Erythroblast (primary cell): ENCODE measurements at places on chromosomes 3 and 15.

- DNase-seq, result no peak
These were observed 116.7 kb downstream of the RASA2 start for GRCh38 chr3:141603473-141604035.

GRCh38 chr3:87867001-87867400, 191.8 kb downstream of the CGGBP1 start:
- no peak for DNase-seq

- no peak for DNase-seq
These were observed 84.5 kb upstream of the SETMAR start for GRCh38 chr3:4218456-4219226.

- peak; percentile 17 for DNase-seq
These were observed 2.7 kb downstream of the PRKCD start for GRCh38 chr3:53163444-53164387.

DNA sequence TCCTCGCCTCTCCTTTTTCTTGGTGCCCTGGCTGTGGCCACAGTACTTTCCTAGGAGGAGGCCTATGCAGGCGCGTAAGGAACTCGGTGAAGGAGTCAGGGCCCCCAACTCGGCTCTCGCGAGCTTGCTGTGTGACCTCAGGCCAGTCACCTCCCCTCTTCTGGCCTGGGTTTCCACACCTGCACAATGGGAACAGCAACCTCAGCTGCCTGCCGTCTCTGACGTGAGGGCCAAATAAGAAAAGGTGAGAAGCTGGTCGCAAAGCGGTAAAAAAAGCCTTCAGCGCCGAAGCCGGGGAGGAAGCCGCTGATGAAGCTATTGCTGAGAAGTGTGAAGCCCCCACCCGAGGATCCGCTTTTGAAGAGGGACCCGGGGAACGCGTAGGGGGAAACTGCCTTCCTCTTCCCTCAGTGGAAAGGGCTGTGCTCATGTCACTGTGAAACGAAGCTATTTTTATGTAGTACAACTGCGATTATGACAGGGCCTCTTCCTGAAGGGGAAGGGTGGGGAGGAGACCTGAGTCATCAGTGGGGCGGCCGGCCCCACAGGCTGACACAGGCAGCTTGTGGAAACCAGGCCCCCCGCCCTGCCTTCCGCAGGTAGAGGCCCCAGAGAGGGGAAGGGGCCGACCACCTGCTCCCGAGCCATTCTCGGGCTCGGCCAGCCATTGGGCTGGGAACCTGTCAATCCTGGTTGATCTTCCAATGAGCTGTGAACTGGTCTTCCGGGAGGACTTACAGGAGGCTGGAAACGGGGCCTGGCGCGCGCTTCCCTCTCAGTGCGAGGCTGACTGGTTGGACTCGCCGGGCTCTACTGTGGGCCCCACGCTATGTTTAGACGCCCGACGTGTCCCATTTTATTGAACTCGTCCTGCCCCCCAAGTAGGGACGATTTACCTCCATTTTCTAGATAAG, 18.0 kb upstream of the ANKDD1A start:
- peak; percentile 93 for DNase-seq

DNA sequence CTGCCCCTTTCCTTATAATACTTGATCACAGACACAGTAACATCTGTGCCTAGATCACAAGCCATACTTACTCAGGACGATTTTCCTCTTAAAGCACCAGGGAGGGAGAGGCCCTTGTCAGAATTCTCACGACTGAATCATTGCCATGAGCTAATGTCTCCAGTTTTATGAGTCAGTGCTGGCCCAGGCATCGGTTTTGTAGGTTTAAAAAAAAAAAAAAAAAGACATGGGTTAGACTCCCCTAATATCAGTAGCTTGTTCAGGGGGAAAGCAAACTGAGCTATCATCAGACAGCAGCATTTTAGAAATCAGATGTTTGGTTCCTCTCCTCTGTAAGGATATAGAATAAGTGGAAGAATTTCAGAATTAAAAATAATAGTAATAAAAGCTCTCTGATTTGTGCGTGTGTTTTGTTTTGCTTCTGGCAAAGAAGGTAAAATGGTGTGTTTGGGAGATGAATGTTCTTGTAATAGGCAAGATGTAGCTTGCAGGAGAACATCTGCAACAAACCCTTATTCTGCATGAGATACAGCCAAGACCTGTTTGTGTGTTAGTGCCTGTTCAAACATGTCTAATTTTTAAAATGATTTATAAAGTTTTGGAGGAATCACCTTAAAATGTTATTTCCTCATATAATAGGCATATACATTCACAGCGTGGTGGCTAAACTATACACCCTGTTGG, 193.6 kb downstream of the TP63 start:
- no peak for DNase-seq

DNA sequence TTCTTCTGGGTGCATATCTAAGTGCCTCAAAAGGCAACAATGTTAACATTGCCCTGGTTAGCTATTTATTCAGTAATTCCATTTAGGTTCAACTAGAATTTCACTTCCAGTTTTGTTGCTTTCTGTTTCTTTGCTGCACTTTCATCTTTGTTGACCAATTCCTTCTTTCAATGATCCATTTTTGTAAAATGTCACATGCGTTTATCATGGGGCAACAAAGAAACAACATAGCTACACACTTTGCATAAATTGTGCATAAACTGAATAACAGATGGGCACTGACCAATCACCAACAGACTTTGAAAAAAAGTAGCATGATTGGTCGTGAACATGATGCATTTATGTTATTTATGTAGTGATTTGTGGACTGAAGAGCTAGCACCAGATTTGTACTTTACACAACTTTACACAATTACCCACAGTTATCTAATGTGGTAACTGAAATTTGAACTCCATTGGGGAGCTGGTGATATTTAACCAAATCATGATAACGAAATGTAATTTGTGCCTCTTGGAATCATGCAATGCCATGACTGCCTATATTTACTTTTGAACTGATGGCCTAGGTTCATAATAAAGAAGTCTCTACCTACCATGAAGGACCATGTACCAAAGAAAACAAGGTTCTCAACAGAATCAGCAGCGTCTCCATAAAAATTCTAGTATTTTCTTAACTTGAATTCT, 7.1 kb upstream of the CPOX start:
- DNase-seq, result no peak

DNA sequence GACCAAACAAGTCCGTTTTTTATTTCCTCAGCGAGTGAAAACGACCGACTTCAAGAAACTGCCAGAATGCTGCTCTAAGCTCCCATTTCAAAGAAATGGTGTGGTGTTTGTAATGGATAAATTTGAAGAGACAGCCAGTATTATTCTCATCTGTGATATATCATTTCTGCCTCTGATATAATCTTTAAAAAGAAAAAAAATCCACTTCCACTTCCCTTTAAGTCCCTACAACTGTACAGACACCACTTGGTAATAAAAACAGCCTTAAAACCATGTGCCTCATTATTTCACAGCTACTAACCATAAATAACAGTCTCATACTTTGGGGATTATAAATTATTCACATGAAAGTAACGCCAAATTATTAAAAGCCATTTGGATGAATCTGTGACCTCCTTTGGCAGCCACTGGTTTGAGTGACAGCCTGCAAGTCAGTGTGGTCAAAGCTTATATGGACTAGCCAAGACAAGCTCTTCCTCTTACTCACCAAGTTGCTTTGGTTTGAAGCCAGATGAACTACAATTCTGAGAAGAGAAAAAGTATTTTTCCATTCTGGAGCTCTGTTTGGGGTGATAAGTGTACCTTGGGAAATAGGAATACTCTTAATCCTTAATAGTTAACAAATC, 168.0 kb downstream of the SHOX2 start:
- DNase-seq, result no peak

DNA sequence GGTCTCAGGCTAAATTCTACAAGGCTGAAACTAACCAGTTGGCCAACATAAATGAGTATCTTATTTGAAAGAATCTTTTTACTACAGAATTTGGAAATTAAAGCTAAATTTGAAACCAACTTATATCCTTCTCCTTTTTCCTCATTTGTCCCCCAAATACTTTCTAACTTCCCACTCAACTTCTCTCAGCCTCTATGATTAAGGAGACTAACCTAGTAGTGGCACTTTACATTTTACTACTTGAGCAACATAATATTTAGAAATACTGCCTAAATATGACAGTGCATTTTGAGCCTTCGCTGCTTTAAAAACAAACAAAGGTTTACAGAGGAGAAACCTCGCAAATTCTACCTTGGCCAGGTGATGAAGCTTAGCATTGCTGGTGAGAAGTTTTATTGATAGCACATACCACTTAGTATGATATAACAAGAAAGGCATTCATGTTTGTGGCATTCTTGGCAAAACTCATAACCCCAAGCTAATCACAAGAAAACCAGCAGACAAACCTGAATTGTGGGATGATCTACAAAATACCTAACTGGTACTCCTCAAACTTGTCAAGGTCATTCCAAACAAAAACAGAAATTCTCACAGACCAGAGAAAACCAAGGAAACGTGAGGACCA, 432.1 kb upstream of the CFAP20DC start:
- DNase-seq, result no peak

DNA sequence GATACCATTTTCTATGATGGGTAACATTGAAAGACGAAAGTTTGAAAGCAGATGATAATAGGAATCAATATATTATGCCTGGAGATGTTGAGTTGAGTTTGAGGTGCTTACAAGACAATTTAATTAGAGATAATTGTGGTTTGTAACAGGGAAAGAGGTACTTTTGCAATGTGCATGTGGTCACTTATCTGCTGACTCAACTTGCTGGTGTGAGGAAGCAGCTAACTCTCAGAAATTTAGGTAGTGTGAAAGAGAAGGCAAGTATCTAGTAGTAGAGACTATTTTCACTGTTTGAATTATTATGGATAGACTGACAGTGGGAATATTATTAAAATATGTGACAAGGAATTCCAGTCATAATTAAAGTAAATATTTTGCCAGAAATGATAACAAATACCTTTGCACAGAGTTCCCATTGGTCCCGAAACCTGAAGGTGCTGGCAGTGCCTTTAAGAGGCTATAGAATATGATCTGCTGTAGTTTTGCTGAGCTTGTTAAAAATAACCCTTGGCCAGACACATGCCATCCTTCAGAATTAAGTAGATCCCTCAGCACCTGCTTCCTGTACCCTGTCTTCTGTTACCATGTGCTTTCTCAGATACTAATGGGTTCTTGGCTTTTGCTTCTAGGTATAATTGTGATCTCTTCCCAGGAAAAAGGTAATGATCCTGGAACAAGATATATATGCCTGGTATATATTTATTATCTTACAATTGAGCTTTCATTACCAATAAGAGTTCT, 315.9 kb downstream of the BCHE start:
- DNase-seq, result no peak

GRCh38 chr3:103712320-103713008, 1277.6 kb downstream of the ZPLD1 start:
- DNase-seq, result no peak

DNA sequence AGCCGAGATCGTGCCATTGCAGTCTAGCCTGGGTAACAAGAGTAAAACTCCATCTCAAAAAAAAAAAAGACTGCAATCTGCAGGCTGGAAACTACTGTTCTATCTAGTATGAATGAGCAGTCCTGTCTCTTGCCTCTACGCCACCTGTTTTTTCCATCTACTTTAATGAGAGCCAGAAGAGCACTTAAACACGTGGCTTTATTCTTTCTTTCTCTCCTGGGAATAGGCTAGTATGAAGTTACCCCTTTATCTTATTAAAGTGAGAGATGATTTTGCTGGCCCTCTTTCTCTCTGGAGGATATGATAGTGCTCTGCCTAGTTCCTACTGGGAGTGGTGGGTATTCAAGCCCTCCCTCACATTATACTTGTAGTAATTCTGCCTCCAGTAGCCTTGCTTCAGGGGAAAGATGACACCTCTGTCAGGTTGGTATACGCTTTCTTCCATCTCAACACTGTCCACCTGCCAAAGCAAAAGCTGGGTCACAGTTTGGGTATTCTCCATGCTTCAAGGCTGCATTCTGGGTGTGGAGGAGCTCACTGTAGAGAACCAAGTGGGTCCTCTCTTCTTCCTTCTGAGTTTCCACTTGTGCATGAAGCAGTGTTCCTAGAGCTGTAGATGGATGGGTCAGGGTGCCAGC, 17.8 kb downstream of the MAPKBP1 start:
- no peak for DNase-seq

DNA sequence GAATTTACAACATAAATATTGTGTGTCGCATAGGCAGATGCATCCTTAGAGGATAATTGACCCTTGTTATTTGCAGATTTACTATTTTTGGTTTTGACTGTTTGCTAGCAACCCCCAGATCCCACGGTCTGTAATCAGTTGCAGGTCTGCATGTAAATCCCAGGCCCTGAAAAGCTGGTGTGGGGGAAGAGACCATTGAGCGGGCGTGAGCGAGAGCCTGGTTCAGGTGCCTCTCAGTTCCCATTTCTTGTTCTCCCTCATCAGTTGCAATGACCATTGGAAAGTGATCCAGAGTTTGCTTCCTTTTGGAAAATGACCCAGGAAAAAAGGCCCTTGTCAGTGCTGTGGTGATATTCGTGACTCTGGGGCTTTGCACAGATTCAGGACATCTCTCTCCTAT, 238.9 kb downstream of the UACA start:
- no peak for DNase-seq

DNA sequence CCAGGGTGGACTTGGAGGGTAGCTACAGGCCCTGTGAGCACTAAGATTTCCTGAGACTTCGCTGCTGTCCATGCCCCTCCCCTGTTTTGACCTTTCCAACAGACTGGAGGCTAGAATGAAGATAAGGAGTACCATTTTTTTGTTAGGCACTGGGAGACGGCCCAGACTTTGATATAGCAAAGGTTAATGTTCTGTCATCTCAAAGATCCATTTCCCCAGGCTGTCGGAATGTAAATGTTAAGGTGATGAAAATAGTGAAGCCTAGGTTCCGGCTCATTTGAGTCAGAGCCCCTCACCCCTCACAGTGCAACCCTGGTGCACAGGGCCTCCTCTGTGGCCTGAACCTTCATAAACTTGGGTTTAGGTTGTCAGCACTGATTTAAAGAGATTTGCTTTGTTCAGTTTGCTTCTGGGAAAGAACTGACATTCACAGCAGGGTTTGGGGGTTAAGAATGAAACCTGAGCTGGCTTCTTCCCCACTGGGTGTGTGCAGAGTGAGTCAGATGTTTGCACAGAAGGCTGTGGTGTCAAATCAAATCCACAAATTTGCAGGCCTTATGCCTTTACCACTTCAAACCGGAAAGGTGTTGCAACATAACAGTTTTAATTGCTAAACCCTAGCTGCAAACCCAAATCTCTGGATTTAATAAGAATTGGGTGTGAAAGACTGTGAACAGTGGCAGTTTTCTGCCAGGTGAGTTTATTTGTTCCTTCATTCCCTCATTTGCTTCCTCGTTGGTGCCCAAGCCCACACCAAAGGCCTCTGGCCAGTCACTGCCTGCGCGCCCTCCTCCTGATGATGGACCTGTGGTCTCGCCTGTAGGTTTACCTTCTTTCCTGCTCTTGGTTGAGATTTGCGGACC, 20.6 kb upstream of the KCTD6 start:
- DNase-seq, result no peak

DNA sequence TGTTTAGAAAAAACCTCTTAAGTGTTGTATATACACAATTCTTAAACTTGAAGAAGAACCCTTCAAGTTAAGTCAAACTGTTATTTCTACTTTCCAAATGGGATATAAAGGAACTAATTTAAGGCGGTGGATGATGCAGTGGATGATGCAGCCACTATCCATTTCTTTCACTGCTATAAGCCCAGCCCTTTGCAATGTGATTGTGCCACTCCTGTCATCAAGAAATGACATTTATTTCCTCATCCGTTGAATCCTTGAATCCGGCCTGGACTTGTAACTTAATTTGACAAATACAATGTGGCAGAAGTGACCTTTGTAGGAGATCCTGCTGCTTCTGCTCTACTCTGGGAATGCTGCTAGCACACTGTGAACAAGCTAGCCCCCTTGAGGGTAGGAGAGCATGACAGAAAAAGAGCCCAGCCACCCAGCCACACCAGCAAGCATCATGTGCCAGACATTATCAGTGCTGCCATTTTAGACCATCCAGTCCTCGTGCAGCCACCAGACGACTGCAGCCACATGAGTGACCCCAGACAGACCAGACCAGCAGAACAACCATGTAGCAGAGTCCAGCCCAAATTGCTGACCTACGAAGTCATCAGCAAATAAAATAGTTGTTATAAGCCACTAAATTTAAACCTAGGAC, 47.4 kb downstream of the UACA start:
- DNase-seq, result no peak
